A549 treated with CpdA at 1 μM for 4 hours (cell line): ENCODE measurements at places on chromosomes 3 and 15. TPM values are rescaled to one million over a fixed set of nuclear protein-coding genes. Genes with fewer than 3 reads are reported as not detected.

Gene ACTRT3
- 2.6 to 3.1 TPM (median 2.8 TPM) in 5 replicates for total RNA-seq

Gene SRGAP3
- total RNA-seq, result 0.62 to 0.89 TPM (median 0.71 TPM) in 5 replicates

Gene ADAM10
- total RNA-seq, result 90.0 to 144 TPM (median 120 TPM) in 5 replicates

Gene SENP8
- total RNA-seq, result 0.90 to 1.9 TPM (median 1.5 TPM) in 5 replicates

Gene SNX22
- 0.47 to 1.6 TPM (median 1.2 TPM) in 5 replicates for total RNA-seq

Gene CAND2
- 0.31 to 0.50 TPM (median 0.37 TPM) in 5 replicates for total RNA-seq

Gene ALG1L2
- total RNA-seq, result not detected in 5 replicates

Gene PLA2G4D
- not detected in 5 replicates for total RNA-seq

Gene SLC2A2
- total RNA-seq, result not detected in 5 replicates

Gene APBA2
- 17.2 to 21.8 TPM (median 18.3 TPM) in 5 replicates for total RNA-seq

Gene CHRNB4
- 0.72 to 1.7 TPM (median 1.1 TPM) in 5 replicates for total RNA-seq

Gene SLC25A38
- 37.3 to 45.5 TPM (median 39.3 TPM) in 5 replicates for total RNA-seq

Gene REC114
- not detected in 5 replicates for total RNA-seq

Gene ADGRG7
- not detected in 5 replicates for total RNA-seq

Gene TRPM1
- not detected in 5 replicates for total RNA-seq

Gene TTLL13
- total RNA-seq, result 0.22 to 1.1 TPM (median 0.47 TPM) in 5 replicates

Gene COL6A6
- not detected in 5 replicates for total RNA-seq

Gene EIF4E3
- 3.0 to 3.8 TPM (median 3.4 TPM) in 5 replicates for total RNA-seq

Gene DUOXA2
- not detected in 5 replicates for total RNA-seq

Gene CSPG4
- total RNA-seq, result 0.09 to 0.13 TPM (median 0.12 TPM) in 5 replicates

Gene MRAS
- total RNA-seq, result 8.2 to 10.2 TPM (median 9.1 TPM) in 5 replicates

Gene NANOGP8
- not detected in 5 replicates for total RNA-seq

Gene ROPN1
- not detected in 5 replicates for total RNA-seq

Gene ANKUB1
- total RNA-seq, result not detected in 5 replicates
